Kidney capillary endothelial cell (primary cell): ENCODE measurements at places on chromosomes 4 and X.

DNA sequence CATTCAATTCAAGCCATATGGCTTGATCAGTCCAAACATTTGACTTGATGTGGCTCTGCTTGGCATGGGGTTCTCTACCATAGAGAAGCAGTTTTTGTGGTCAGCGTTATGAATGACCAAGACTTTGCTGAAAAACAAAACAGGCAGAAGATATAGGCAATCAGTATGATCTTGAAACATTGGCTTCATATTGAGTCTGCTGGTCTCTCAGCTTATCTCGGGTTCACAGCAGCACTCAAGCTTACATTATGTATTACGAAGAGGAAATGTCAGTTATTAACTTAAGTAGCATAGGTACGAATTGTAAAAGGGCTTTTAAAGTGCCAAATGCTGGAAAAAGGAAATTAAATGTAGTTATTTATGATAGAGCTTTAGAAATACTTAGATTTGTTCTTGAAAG lies 99.0 kb downstream of the AFF2 start:
- DNase-seq: no peak

GRCh38 chr4:57095245-57095644 lies 14.9 kb downstream of the IGFBP7 start:
- DNase-seq: no peak

DNA sequence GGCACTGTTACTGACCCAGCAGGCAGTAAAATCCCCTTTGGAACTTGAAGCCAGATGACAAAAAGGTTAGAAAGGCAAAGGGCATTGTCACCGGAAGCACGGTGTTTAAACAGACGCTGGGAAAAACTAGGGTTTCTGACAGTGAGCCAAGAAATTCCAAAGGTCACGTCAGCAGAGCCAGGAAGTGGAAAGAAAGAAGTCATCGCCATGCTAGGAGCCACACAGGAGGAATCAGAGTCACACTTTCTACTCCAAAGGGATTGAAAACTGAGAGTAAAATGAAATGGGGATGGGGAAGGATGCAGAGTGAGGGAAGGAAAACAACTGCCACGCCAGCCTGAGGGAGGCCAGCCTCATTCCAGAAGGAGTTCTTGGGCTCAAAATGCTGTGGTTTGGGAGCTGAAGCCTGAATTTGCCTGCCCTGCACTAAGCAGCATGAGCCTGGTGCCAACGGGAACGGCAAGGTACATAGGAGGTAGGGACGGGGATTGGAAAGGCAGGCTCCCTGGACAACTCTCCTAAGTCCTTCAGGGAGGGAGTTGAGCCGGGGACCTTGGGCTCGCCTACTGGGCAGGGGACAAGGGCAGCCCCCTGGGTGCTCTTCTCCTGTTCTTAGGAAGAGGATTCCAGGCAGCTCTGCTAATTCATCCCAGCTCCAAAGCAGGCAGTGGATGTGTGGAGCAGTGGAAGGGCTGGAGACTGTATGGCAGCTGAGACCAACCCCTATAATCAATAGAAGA lies 66.8 kb downstream of the SOWAHB start:
- DNase-seq: peak; percentile 97

GRCh38 chr4:165760182-165760581 lies 112.9 kb upstream of the TLL1 start:
- no peak for DNase-seq

GRCh38 chr4:7402526-7402925 lies 32.2 kb downstream of the PSAPL1 start:
- no peak for DNase-seq

DNA sequence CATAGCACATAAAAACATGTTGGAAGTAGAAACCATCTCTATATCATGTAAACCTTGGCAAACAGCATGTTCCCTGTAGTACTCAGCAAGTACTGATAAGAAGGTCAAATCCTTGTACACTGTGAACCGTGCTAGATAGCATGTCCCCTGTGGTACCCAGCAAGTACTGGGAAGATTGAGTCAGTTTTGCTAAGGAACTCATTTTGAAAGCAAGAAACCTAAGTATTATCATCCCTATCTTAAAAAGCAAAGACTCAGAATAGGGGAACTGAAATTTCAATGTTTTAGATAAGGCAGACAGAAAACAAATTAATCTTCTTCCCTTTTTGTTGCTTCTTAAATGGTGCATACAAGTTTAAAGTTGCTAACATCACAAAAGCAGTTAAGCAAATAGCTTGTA lies 180.2 kb downstream of the RBM46 start:
- no peak for DNase-seq

DNA sequence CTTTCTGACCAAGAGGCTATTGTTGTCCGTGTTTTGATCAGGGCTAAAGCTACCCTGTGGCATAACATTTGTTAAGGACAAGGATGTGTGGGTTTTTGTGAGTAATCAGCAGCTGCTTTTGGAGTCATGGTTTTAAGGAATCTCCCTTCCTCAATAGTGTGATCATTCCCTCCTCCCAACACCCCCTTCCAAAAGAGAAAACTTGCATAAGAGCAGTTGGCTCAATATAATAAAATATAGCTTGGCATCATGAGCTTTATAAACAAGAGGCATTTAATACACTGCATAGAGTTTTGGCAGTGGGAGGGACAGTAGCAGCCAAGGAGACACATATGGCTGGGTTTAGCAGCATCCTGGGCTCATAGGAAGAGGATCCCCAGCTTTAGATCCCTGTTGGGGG lies 84.7 kb downstream of the NHS start:
- DNase-seq: no peak

DNA sequence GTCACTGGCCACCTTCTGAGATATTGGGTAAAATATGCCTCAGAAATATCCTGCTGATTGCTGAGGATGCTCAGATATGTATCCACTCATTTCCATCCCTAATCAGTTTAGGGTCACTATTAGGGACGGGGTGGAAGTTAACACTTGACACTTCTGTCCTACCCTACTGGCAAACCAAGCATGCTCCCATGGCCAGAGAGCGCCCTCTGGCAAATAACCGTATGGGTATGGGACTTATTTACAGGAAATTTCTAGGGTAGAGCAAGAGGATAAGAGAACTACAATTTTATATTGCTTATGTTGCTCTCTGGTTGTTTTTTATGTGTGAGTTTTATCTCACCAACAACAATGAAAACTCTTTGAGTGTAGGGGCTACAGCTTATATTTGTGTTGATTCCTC lies 86.8 kb upstream of the TSPAN7 start:
- DNase-seq: no peak

GRCh38 chr4:154634058-154634457 lies 21.6 kb upstream of the FGG start:
- DNase-seq: no peak

GRCh38 chrX:77427611-77428010 lies 19.6 kb upstream of the FGF16 start:
- no peak for DNase-seq

- DNase-seq: peak; percentile 36
Measured at GRCh38 chrX:87664381-87664780, 146.8 kb downstream of the KLHL4 start.

GRCh38 chr4:189060104-189060503 lies 880.6 kb upstream of the FRG1 start:
- no peak for DNase-seq

GRCh38 chrX:53595266-53595810 lies 91.2 kb downstream of the HUWE1 start:
- no peak for DNase-seq

DNA sequence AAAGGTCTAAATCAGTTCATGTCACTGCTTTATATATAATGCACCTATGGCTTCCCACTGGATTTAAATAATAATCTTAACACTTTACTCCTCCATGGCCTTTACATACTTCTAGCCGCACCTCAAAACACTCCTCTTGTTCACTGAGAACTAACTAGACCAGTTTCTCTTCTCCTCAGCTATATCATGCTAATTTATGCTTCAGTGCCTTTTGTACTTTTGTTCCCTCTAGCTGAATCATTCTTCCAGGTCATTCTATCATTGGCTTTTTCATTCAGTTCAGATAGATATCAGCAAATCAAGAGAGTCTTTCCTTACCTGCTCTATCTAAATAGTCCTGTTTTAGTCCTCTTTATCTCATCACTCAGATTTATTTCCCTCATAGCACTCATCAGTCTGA lies 64.2 kb downstream of the TET2 start:
- DNase-seq: no peak

DNA sequence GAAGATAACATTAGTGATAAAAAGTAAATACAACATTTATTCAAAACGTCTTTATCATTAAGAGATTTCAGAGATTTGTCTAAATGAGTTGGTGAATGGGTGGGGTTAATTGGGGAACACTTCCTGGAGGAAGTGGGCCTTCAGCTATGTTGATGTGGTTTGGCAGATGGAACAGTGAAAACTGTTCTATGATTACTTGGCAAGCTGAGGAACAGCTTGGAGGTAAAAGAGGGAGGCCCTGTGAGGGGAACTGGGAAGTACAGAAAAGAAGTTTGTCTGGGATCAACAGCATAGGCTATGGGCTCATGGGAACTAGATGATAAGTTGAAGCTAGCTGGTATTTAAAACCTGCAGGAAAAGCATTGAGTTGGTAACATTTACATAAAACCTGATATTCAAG lies 26.0 kb downstream of the OCRL start:
- no peak for DNase-seq

- peak; percentile 82 for DNase-seq
Measured at GRCh38 chr4:87657525-87657924, 7.4 kb downstream of the DMP1 start.

GRCh38 chrX:154791939-154792338 lies 13.3 kb downstream of the MPP1 start:
- no peak for DNase-seq

GRCh38 chr4:168433571-168433970 lies 46.7 kb downstream of the DDX60L start:
- peak; percentile 53 for DNase-seq

DNA sequence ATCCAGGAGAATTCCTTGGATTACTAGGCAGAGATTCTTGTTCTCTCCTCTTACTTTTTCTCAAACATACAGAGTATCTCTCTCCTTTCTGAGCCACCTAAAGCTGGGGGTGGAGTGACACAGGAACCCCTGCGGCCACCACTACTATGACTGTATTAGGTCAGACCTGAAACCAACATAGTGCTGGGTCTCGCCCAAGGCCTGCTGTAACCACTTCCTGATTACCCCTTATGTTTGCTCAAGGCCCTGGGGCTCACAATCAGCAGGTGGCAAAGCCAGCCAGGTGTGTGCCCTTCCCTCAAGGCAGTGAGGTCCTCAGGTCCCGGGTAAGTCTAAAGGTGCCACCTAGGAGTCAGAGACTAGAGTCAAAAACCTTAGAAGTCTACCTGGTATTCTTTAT lies 166.4 kb downstream of the PARM1 start:
- DNase-seq: no peak
